ENCODE measurements at places on chromosomes 3 and 15. TPM values are rescaled to one million over a fixed set of nuclear protein-coding genes. Genes with fewer than 3 reads are reported as not detected.

GRCh38 chr15:86538141-86538540 lies 458.5 kb downstream of the AGBL1 start:
- no peaks in the 10 kb centered on the region for H3K36me3 ChIP-seq
- H3K27ac ChIP-seq = no peak overlapping the region
- no peak overlapping the region for H3K4me3 ChIP-seq

DNA sequence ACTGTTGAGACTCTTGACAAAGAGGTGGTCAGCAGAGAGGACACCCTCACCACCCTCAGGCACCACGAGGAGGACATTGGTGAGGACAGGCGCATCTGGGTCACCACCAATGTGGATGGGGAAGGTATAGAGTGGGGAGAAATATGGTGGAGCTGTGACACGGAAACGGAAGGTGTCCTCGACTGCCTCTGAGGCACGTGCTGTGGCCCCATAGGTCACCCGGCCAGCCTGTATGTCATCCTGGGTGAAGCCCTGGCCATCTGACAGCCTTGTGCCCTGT lies 24.4 kb downstream of the CSPG4 start:
- no peak overlapping the region for H3K4me3 ChIP-seq
- H3K27ac ChIP-seq = no peak overlapping the region
- H3K36me3 ChIP-seq = peaks cover 81% of the 10 kb centered on the region

Gene CASR
- total RNA-seq = not detected

- no peaks in the 10 kb centered on the region for H3K36me3 ChIP-seq
- H3K4me1 ChIP-seq = no peaks in the 10 kb centered on the region
- no peak for DNase-seq
These were observed 300.6 kb downstream of the SATB1 start for GRCh38 chr3:18124501-18124900.

Data from thoracic aorta (tissue), 2 donors.